ENCODE measurements at places on chromosomes 7 and 10. TPM values are rescaled to one million over a fixed set of nuclear protein-coding genes. Genes with fewer than 3 reads are reported as not detected.

The CYP2W1 gene
- not detected for total RNA-seq

The GSTO2 gene
- total RNA-seq = 0.38 TPM

The KMT2E gene
- total RNA-seq = 52.1 TPM

The PRSS37 gene
- total RNA-seq = not detected

The CCDC3 gene
- total RNA-seq = 3.2 TPM

The SLC16A12 gene
- total RNA-seq = 0.45 TPM

The TUBAL3 gene
- not detected for total RNA-seq

The JAKMIP3 gene
- not detected for total RNA-seq

The RPEL1 gene
- not detected for total RNA-seq

DNA sequence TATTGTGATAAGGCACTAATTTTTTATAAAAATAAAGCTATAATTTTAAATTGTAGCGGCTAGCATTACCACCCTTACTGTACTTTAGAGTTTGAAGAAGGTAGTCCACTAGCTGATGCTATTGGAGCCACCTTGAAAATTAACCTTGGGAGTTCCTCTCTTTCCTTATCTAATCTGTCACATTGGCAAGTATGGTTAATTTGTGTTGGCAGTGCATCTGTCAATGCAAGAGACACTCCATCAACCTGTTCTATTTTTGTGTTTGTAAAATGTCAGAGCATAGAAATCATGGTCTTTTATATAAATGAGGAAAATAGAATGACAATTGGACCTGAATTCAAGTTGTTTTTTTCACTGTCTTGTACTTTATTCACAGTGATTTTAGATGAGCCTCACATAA lies 20.5 kb downstream of the GLCCI1 start:
- DNase-seq = no peak

GRCh38 chr7:113046453-113046852 lies 40.2 kb downstream of the GPR85 start:
- DNase-seq = no peak

DNA sequence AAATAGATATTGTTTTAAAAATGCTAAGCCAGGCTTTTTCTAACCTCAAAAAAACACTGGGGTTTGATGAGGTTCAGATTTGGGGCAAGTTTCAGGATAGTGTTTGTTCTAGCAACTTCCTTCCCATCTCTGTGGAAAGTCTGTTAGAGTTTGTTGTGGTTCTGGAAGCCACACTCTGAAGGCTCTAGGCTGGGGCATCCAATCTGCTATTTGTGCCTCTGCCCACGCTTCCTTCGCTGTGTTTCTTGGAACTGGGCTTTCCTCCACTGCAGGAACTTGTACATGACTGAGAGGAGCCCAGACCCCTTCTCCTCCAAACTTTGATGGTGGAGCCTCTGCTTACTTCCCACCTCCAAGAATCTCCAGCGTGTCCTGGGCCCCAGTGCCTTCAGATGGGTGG lies 108.5 kb upstream of the SLC25A13 start:
- no peak for DNase-seq

- peak; percentile 92 for DNase-seq
Measured at GRCh38 chr10:88152728-88153133, 289.3 kb downstream of the PTEN start.

GRCh38 chr7:36967387-36967786 lies 243.1 kb upstream of the AOAH start:
- peak; percentile 63 for DNase-seq

- DNase-seq = no peak
Measured at GRCh38 chr7:18740579-18740988, 245.0 kb downstream of the HDAC9 start.

GRCh38 chr7:155618708-155619633 lies 25.5 kb upstream of the RBM33 start:
- DNase-seq = peak; percentile 83
